Stimulated activated CD8-positive, alpha-beta memory T cell treated with anti-CD3 and anti-CD28 coated beads, Interleukin-4, amount 100 ng/mL, for 1 hour (primary cell): ENCODE measurements at places on chromosomes 6 and 20.

GRCh38 chr6:79640146-79641111 lies 9.3 kb downstream of the SH3BGRL2 start:
- DNase-seq, result no peak

DNA sequence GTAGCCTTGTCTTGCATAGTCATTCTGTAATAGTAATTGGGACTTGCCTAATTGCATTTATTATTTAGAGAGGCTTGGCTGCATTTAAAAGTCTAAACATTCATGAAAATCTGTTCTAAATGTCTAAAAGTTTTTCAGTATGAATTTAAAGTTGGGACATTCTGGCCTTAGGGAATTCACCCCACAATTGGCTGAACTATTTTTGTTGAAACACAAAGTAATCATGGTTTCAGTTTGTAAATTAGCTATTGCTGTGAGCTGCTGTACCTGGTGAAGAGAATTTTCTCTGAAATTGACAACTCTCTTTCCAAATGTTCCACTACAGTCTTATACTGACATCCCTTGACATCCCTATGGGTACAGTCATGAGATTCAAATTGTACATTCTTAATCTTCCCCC lies 253.0 kb downstream of the FARS2 start:
- DNase-seq, result no peak

- no peak for DNase-seq
These were observed 12.1 kb downstream of the PHACTR2 start for GRCh38 chr6:143689852-143690251.

- no peak for DNase-seq
These were observed 33.4 kb downstream of the KCNS1 start for GRCh38 chr20:45067558-45067957.

DNA sequence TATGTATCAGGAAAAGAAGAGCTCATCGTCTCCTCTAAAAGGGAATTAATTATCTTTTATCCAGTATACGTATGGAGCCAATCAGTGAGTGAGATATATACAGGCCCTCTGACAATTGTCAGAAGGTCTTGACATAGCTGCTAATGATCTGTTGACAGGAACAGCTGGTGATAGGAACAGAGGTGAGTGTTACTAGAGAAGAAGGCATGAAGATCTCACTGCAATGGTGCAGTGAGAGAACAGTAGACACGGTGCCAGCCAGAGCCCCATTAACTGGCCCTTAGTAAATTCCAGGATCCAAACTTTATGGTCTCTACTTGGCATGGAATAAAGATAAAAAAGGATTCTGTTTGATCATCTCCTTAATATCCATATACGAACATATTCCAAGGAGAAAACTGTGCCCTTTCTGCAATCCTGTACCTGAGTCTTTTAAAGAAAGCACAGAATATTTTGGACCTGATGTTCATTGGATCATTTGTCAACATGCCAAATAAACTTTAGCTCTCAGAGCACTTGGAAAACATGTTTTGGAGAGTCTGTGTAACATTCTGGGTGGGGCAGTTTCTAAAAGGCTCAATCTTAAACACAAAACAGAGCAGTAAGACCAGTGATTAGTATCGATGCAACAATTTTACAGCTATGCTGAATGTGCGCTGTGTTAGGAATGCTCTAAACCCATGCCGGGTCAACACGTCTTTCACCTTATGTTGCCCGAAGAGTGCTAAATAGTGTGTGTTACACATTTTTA lies 135.8 kb upstream of the CITED2 start:
- no peak for DNase-seq

DNA sequence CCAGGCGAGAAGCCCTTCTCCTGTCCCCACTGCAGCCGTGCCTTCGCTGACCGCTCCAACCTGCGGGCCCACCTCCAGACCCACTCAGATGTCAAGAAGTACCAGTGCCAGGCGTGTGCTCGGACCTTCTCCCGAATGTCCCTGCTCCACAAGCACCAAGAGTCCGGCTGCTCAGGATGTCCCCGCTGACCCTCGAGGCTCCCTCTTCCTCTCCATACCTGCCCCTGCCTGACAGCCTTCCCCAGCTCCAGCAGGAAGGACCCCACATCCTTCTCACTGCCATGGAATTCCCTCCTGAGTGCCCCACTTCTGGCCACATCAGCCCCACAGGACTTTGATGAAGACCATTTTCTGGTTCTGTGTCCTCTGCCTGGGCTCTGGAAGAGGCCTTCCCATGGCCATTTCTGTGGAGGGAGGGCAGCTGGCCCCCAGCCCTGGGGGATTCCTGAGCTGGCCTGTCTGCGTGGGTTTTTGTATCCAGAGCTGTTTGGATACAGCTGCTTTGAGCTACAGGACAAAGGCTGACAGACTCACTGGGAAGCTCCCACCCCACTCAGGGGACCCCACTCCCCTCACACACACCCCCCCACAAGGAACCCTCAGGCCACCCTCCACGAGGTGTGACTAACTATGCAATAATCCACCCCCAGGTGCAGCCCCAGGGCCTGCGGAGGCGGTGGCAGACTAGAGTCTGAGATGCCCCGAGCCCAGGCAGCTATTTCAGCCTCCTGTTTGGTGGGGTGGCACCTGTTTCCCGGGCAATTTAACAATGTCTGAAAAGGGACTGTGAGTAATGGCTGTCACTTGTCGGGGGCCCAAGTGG lies 5.3 kb downstream of the SNAI1 start:
- no peak for DNase-seq

DNA sequence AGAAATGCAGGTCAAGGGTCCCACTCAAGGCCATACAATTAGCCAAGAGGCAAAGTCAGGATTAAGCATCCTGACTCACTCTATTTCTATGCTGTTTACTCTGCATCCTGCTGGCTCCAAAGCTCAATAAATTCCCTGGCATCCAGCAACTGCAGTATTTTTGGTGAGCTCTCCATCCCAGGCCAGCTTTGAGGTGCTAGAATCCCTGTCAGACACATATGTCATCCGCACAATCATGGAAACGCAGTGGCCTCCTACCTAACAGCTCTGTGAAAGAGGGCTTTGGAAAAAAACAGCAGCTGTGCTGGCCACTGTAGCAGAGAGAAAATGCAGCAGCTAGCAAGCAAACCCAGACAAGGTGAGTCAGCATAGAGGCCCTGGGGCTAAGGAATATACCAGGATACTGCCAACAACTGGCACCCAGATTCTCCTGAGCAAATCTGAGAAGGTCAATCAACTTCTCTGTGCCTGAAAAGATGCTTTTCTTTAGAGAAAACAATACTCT lies 58.4 kb downstream of the ANKEF1 start:
- no peak for DNase-seq

GRCh38 chr20:45257161-45257560 lies 2.8 kb upstream of the SLPI start:
- no peak for DNase-seq

DNA sequence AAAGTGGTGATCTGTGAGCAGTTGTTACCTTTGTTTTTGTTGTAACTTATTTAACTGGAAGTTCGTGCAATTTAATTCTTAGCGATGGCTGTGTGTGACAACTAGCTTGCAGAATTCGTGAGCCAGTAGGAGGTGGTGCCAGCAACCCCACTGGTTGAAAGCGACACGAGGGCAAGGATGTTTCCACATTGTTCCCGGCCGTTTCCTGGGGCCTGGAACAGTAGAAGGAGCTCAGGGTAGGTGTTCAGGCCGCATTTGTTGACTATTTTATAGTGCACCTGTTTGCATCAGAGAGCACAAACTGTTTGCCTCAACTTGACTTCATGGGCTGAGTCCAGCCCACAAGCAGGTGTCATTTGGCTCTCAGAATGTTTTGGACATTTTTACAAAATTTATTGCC lies 112.1 kb upstream of the PTPN1 start:
- DNase-seq, result no peak

- no peak for DNase-seq
These were observed 23.5 kb downstream of the FITM2 start for GRCh38 chr20:44287272-44288097.

- DNase-seq, result no peak
These were observed 80.1 kb upstream of the SHLD1 start for GRCh38 chr20:5670036-5670536.

GRCh38 chr6:150492507-150492906 lies 107.2 kb upstream of the PLEKHG1 start:
- DNase-seq, result no peak

DNA sequence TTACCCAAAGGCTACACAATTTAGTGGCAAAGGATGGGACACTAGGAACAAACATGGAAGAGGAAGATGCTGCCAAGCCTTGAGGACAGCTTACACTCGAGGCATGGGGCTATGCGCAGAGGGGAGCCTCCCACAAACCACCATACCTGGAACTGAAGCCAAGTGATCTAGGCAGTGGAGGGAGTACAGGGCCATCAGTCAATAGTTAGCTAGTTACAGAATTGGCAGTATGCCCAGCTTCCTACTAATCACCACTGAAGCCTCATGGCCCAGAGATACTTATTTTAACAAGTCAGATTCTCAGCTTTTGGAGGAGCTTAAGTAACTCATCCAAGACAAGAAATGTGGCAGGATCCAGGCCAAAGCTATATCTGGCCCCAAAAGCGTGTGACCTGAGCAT lies 226.6 kb upstream of the MOCS1 start:
- no peak for DNase-seq

DNA sequence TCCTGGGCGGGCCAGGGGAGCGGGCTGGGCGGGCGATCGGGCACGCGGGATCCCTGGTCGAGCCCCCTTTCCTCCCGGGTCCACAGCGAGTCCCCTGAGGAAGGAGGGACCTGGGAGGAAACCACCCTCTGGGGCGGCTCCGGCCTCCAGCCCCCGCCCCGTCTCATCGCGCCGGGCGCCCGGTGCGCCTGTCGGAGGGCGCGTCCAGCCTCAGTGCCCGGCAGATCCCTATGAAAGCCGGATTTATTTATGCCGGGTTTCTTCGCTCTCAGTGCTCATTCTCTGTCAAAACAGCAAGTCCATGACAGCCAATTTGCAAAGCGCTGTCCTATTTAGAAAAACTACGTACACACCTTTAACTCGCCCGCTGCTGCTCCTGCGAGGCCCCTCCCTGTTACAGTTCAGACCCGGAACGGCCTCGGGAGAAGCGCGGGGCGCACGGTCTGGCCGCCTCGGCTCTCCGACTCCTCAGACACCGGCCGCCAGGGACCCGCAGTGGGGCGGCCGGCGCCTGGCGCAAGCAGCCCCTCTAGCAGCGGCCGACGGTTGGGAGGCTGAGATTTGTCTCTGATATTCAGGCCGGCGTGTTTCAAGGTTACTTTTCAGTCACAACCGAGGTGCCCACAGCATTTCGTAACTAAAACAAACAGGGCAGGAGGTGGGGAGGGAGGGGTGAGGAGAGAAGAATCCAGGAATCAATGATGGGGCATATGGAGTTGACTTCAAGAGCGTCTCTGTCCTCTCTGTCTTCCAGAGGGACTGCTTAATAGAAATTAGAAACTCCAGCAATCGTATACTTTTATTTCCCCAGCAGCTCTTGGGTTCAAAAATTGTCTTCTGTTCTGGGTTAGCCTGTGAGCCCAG lies 782 bp upstream of the FOXA2 start:
- no peak for DNase-seq

DNA sequence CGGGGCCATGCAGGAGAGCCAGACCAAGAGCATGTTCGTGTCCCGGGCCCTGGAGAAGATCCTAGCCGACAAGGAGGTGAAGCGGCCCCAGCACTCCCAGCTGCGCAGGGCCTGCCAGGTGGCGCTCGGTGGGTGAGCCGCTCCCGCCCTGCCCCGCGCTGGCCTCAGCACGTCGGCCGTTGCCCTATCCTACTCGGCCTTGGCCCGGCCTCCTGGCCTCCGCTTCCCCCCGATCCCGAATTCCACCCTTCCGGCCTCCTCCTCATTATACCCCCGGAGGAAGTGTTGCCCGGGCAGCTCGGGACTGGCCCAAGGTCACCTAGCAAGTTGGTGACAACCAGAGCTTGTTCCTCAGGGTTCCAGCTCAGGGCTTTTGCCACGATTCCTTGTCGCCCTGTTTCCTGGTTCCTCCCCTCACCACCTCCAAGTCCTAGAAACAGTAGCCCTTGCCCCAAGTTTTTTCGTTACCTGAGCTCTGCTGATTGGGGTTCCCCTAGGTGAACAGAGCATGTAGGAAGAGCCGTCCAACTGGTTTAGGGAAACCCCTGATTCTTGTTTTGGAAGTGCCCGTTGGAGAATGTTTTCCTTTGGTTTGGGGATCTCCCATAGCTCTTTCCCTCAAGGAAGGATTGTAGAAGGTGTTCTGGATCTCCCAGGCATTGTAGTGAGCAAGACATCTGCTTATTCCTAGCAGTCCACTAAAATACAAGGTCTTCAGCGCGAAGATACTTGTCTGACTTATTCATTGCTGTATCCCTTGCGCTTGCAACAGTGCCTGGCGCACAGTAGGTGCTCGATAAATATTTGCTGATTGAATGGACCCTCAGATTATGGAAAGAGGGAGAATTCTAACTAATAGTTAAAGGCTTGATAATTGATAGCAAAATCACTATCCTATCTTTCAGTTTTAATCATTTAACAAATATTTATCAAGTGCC lies 641 bp downstream of the ARFGEF2 start:
- no peak for DNase-seq

DNA sequence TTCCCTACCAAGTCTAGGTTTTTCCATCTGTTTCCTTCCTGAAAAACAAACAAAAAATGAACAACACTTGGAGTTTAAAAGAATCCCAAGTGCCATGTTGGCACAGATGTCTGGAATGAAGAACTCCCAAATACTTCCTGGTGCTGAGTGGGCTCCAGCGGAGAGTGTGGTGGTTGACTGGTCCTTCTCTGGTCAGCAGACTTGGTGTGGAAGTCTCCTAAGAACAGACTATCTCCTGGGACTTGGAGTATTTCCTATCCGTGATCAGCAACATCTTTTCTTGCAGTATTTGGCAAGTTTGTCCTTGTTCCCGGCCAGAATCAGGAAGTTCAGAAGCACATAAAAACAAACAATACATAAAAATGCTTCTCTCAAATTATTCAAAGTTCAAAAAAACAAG lies 154.1 kb downstream of the MTFR2 start:
- no peak for DNase-seq

GRCh38 chr6:152094992-152095592 lies 287.6 kb downstream of the ESR1 start:
- DNase-seq, result no peak

DNA sequence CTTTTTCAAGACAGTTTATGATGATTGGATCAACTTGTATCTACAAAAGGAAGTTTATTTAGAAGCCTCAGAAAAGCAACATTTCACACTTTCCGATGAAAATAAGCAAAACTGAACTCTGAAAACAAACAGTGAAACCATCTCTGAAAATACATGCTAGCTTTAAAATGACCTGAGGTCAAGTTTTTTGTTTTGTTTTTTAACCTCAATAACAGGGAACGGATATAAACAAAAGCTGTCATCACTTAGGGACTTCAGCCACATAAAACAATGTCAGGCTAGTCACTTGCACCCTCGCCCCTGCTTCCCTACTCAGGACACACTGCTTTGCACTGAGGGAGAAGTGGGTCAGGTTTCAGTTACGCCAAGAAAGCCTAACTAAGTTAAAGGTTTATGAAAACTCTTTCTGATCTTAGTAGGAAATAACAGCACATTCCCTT lies 11.6 kb downstream of the BACH2 start:
- no peak for DNase-seq
